KBM-7 (cell line): ENCODE measurements at places on chromosomes 6 and 20.

DNA sequence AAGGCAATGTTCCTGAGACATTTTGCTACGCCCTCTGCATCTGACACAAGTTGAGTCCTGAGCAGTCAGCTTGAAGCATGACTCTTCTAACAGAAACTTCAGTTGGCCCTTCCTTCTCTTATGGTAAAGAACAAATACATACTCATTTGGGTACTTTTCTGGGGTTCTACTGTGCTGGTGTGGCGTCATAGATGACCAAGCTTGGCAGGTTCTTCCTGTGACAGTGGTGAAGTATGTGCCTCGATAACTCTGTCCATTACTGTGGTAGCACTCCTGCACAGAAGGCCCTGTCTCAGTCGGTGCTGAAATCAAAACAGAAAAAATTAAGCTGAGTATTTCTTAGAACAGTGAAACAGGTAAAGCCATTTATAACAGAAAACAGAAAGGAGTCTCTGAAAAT lies 152.5 kb downstream of the SLC22A3 start:
- DNase-seq = no peak

DNA sequence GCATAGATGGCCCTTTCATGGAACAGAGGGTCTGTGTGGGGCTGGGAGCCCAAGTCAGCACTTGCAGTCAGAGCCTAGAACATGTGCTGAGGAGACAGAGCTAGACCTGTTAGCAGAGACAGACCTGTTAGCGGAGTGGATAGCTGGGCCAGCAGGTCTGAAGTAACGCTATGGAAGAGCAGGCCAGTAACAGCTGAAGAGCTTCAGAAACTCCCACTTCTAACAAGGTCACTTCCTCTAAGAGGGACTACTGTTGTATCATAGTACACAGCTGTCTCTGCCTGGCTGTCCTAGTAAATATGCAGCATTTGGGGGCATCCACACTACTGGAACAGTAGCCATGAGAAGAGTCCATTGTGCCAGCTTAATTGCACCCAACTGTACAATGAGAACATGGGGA lies 41.2 kb upstream of the POLR1H start:
- no peak for DNase-seq

DNA sequence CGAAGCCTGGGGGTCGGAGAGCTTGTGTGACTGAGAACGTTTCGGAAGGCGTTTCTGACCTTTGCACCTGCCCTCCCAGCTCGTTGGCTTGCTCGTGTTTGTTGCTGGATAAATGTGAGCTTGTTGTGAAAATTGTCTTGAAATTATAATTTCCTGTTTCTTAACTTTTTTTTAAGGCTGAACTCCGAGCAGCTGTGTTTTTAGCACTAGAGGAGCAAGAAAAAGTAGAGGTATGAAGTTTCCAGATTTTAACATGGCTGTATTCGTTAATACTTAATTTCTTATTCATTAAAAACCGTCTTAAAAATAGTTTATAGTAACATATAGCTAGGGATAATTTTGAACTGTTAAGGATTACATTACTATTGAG lies 672 bp downstream of the CEP43 start:
- no peak for DNase-seq

GRCh38 chr20:9482180-9482579 lies 32.2 kb upstream of the LAMP5 start:
- no peak for DNase-seq

GRCh38 chr6:47353871-47354270 lies 44.2 kb upstream of the TNFRSF21 start:
- peak; percentile 24 for DNase-seq

- DNase-seq = no peak
Observed at GRCh38 chr6:82686719-82687118, 323.1 kb downstream of the TPBG start.

DNA sequence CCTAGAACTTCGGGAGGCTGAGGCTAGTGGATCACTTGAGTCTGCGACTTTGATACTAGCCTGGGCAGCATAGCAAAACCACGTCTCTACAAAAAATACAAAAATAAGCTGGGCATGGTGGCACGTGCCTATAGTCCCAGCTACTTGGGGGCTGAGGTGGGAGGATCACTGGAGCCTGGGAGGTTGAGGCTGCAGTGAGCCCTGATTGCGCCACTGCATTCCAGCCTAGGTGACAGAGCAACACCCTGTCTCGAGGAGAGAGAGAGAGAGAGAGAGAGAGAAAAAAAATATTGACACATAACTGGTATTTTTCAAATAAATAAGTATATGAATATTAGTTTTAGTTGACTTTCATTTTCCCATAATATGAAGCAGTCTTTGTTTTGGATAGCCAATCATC lies 222.2 kb downstream of the BTBD9 start:
- no peak for DNase-seq

GRCh38 chr6:30267423-30267822 lies 54.2 kb upstream of the TRIM26 start:
- no peak for DNase-seq

- DNase-seq = no peak
Observed at GRCh38 chr6:156859686-156860085, 82.5 kb downstream of the ARID1B start.

DNA sequence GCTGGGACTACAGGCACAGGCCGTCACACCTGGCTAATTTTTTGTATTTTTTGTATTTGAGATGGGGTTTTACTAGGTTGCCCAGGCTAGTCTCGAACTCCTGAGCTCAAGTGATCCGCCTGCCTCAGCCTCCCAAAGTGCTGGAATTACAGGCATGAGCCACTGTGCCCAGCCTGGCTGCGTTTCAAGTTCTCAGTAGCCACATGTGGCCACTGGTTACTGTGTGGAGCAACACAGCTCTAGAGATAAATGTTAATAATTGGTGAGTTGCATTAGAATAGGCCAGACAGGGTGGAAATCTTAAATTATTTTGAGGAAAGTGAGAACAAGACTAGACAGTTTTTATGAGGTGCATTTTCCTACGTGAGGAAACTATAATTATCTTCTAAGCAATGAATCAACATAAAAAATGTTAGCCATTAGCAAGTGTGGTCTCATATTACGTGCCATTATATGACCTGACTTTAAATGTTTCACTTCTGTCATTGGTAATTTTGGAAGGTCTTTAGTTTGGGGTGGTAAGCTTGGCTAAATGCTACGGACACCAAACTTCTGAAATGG lies 129.6 kb downstream of the PLEKHG1 start:
- no peak for DNase-seq

- DNase-seq = no peak
Observed at GRCh38 chr6:74041420-74041819, 345.4 kb downstream of the CD109 start.

DNA sequence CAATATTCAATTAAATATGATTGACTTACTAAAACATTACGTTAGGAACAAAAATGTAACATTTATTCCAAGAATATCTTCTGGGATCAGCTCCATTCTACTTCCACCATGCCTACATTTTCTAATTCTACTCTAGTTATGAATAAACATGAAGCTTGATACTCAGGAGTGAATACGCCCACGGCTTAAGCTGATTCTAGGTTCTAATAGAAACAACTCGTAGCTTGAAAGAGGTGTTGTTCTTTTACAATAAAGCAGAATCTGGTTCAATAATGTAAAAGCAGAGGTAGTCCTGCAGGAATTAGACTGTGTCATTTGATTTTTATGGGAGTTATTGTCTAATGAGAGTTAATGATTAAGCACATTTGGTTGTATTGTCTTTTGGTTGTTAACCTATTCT lies 107.3 kb upstream of the OLIG3 start:
- no peak for DNase-seq

DNA sequence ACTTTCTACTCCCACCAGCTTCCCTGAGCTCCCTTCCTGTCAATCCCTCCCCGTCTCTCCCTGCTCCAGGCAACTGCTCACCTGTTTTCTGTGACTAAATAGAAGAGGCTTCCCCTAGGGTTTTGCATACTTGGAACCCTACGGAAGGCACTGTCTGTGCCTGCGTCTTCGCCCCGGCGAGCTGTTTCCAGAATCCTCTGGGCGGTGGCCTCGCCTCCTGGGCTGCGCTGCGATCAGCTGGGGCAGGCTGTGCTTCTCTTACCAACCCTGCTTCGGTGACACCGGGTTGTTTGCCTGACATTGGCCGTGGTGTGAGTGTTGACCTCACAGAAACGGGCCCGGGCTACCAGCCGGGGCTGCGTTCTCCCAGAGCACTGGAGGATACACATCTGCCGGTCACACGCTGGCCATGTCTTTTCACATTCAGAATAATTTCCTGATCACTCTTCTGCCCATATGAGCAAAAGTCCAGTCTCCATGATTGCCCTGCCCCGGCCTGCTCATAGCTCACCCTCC lies 29.4 kb upstream of the CCR6 start:
- no peak for DNase-seq

DNA sequence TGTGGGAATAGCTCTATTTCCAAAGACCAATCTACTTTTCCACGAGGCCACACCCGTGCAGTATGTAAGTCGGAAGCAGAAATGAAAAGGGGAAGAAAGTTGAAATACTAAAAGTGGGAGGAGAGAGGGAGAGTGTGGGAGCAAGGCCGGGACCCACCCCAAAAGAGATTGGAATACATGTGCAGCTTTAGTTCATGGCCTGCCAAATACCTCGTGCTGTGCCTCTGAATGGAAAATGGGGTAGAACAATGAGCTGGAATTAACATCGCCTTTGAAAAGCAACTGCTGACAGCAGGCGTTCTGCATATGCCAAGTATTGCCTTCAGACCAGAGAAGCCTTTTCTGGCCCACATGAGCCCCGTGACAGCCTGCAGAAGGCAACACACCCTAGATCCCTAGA lies 155.6 kb downstream of the CD83 start:
- DNase-seq = no peak

DNA sequence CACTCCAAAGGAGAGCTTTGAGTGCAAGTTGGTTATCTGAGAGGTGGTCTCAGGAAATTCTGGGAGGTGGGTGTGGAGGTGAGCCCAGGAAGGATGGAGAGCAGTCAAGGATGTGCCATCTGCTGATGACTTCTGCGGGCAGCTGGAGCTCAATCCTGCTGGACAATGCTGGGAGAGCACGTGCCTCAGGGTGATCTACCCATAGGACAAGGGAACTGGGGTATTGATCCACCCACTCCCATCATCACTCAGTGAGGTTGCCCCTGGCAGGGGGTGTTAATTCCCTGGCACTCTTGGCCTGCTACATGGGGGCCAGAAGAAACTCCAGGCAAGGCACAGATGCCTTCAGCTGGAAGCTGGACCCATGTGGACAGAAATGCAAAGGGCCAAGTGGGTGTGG lies 7.1 kb upstream of the ZBP1 start:
- DNase-seq = no peak

- DNase-seq = no peak
Observed at GRCh38 chr6:6655805-6656251, 67.3 kb downstream of the LY86 start.

DNA sequence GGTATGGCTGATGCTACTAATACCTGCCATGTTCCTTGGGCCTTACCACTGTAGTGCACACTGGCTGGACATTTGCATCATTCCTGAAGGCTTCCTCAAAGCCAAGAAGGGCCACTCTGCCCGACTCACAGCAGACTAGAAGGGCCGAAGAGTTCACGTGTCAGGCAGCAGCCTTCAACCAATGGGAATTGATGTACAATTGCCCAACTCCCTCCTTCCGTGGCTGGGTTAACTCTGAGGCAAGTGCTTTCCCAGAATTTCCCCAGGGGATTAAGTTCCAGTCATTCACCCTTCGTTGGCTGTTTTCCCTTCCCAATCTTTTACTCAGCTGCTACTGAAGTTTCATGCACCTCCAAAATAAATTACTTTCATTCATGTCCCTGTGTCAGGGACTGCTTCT lies 29.8 kb downstream of the PSMB9 start:
- no peak for DNase-seq

- DNase-seq = no peak
Observed at GRCh38 chr20:48562586-48563116, 265.1 kb downstream of the PREX1 start.

DNA sequence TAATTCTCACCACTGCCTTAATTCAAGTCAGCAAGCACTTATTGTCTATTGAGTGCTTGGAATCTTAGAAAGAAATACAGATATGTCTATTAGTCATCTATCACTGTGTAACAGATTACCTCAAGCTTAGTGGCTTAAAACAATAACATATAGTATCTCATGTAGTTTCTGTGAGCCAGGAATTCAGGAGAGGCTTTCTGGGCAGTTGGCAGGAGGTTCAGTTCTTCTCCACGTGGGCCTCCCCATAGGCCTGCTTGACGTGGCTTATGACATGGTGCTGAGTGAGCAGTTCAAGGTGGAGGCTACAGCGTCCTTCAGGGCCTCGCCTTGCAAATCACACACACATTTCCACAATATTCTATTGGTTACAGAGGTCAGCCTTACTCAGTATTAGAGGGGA lies 69.7 kb downstream of the DTD1 start:
- no peak for DNase-seq

- no peak for DNase-seq
Observed at GRCh38 chr6:18712595-18712994, 325.4 kb downstream of the RNF144B start.

DNA sequence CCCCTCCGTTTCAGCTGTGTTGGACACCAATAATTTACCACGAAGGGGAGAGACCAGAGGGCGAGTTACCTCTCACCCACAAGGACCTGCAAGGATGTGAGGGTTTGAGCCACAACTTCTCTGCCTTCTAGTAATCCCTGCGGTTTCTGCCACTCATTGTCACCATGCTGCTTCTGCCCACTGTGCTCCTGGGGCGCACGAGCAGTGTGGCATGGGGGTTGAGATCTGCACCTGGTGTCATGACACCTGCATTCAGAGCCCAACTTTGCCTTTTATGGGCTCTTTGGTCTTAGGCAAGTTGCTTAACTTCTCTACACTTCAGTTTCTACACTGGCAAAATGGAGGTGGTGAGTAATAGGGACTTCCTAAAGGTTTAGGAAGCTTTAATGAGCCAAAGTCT lies 84.9 kb downstream of the SOBP start:
- no peak for DNase-seq

- DNase-seq = peak; percentile 37
Observed at GRCh38 chr6:132830334-132830751, 16.0 kb downstream of the RPS12 start.

GRCh38 chr20:1761598-1761997 lies 104.0 kb upstream of the SIRPG start:
- DNase-seq = no peak

GRCh38 chr6:62086047-62086446 lies 200.0 kb downstream of the KHDRBS2 start:
- DNase-seq = no peak

- DNase-seq = no peak
Observed at GRCh38 chr20:10970109-10970508, 296.3 kb upstream of the JAG1 start.
